KBM-7 (cell line): ENCODE measurements at places on chromosomes 7 and 10.
A peak's percentile ranks its signal among the peaks of the same experiment; 100 is the strongest.

- peak; percentile 86 for DNase-seq
Measured at GRCh38 chr10:124717911-124718741, 26.1 kb downstream of the FAM53B start.

GRCh38 chr10:91636892-91637291, 4.0 kb upstream of the PPP1R3C start:
- DNase-seq = no peak

DNA sequence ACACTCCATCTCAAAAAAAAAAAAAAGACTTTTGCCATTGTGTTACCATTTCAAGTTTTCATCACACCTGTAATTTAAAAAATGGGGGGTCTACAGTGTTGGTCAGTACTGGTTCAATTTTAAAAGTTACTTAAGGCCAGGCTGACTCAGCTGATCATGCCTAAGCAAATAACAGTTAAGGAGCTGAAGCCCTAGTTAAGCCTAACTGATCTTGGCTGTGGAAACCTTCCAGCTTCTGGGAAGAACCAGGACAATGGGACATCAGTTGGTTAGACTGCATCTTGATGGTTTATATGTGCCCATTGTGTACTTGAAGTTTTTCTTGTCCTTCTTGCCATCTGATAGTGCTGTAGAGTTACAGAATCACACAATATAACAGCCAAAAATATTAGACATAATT, 26.7 kb downstream of the VCL start:
- DNase-seq = no peak

GRCh38 chr7:30150711-30151110, 15.9 kb downstream of the MTURN start:
- no peak for DNase-seq

DNA sequence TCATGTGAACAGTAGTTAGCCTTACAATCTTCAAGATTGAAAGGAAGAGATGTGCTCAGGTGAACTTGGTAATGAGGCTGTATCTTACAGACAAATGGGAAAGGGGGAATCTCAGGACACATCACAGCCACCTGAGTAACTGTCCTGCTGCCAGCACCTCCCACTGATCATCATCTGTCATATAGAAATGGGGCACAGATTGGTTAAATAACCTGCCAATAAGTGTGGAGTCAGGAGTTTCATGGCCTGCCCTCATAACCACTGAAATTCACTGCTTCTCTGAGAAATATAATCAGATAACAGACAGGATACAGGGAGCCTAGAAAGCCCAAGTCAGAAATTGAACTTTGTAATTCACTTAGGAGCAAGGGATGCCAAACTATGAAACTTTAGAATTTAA, 64.9 kb upstream of the TAS2R16 start:
- DNase-seq = no peak

DNA sequence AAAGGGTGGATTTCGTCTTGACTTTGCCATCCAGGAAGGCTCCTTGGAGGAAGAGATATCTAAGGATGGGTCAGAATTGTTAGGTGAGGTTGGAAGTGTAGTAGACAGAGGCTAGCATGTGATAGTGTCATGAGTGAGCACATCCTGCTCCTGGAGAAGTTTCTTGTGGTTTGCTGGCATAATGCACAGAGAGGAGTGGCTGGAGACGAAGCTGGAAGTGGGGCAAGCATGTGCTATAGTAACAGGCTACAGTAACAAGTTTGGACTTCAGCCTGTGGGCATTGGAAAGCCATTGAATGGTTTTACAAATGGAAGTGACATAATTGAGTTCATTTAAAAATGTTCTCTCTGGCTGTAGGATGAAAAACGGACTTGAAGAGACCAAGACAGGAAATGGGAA, 175.6 kb upstream of the VWC2 start:
- no peak for DNase-seq

- no peak for DNase-seq
Measured at GRCh38 chr10:114571316-114571999, 86.6 kb downstream of the ABLIM1 start.

GRCh38 chr7:28069807-28070206, 110.8 kb downstream of the JAZF1 start:
- no peak for DNase-seq

DNA sequence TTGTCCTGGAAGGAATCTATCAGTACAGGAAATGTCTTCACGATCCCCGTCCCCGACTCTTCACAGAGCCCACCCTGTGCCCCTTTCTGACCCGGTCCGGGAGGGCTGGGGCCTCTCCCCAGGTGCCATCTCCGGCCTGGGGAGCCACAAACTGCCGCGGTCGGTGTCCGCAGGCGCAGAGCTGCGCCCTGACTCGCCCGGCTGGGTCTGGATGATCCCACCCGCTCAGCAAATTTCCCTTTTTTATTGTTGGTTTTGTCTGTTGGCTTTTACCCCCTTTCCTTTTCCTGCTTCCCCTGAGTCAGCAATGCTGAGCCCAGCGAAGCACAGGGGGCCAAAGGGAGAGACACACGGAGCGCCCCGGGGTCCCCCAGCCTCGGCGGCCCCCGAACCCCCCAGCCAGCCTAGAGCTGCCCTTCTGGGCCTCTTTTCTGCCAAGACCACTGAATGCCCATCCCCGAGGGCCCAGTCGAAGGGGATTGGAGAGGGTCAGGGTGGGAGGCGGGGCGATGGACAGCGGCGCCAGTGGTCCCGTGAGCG, 30.9 kb downstream of the LEP start:
- no peak for DNase-seq
